Muscle of back (tissue), 13 donors: ENCODE measurements at places on chromosomes 6 and 20.

DNA sequence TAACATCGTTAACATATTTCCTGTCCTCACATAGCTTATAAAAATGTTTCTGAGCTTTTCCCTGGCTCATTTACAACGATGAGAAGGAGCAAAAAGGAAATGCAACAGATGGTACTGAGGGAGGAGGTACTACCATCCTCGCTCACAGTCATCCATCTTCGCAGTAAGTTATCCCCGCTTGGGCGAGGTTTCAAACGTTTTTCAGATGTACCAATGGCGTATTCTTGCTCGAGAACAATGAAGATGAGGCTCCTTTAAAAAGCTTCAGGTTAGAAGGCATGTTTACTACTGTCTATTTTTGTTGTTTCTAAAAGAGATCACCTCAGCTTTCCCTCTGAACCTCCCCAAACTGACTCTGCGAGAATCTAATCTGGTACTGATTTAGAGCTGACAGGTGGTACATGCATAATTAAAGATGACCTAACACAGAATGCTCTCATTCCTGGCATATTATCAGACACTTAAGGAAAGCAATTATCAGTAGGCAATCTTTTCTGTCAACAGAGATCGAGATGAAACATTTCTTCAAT lies 178.7 kb downstream of the GJA10 start:
- no peak for DNase-seq

DNA sequence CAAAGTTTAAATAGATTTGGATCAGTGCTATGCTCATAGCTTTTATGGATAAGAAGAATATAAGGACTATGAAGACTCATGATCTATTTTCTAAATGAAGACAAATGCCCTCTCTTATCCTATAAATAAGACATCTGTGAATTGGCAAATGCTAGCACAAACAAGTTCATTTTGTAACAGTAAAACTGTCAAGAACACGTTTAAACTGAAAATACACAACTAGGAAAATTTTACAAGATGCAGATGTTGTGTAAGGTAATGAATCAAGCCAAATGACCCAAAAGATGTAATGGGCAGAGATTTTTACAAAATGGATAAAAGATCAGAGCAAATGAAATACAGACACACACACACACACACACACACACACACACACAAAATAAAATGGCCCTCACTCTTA lies 180.5 kb downstream of the MOXD1 start:
- DNase-seq: no peak

DNA sequence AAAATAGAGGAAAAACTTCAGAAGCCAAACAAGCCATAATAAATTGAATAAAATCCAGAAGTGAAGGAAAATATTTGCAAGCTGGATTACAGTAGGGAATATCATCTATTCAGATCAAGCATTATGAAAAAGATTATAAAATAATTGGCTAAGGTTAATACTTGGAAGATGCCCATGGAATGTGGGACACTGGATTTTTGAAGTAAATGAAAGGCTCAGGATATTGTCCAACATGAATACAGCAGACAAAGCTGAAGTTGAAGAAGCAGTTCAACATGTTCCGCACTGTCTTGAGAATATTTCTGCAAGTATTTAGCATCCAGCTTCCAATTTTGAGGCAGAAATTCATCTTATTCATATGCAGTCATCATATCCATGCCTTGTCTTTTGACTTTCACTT lies 1278.4 kb upstream of the GJE1 start:
- DNase-seq: peak; percentile 87

DNA sequence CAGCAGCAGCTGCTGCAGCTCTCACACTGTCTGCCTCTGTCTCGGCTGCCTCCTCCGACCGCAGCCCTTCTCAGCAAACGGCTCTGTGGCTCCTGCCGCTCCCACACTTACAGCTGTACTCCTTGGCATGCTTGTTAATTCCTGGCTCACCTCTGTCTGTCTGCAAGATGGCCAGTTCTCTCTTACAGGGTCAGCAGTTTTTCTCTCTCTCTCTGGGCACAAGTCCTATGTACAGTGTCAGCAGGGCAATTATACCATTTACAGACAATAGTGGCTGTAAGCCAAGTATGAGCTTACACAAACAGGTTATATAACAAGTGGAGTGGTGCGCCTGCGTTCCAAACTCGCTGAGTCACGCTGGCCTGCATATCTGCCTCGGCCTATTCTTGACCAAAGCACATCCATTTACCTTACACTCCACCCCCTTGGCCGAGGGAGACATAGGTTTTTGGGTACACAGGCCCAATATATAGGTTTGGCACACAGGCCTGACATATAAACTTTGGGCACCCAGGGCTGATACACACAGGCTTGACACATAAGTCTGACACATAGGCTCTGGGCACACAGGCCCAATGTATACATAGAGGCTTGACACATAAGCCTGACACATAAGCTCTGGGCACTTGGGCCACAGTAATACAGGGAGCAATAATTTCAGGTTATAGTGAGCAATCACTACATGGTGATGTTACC lies 4.4 kb downstream of the ZKSCAN3 start:
- DNase-seq: no peak

DNA sequence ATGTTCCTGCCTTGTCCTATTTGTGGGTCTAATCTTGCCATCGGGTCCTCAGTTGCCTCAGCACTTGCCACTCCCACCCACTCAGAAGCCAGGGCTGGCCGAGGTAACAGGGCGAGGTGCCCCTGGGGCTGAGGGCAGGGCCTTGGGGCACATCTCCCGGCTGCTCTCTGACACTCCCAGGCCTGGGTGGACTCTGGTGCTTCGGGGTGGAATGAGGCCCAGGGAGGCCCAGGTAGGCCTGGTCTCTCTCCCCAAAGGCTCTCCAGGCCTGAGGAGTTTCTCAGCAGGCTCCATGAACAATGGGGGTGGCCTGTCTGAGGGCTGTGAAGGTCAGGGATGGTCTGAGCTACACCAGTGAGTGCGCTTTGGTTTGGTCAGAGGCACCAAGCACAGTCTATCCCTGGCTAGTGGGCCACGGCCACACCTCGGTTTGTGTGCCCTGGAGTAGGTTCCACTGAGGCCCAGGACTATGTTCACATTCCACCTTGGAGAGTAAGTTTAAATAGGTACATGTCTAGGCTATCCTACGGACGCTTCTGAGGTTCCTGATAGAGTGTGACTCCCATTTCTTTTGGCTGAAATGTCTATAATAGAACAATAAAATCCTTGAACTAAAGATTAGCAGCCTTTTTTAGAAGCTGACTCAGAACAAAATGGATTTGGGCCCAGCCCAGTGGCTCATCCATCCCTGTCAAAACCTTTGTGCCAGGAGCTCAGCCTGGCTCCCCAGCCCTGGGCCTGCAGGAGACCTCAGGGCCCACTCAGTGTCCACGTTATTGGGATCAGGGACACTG lies 78.8 kb downstream of the SLC24A3 start:
- no peak for DNase-seq
